Kasumi-1 (cell line): ENCODE measurements at places on chromosomes 6 and 20.
A peak's percentile ranks its signal among the peaks of the same experiment; 100 is the strongest.

GRCh38 chr6:44737829-44738528, 350.5 kb downstream of the CDC5L start:
- no peak for DNase-seq

GRCh38 chr6:167860550-167861226, 34.0 kb downstream of the AFDN start:
- no peak for DNase-seq

DNA sequence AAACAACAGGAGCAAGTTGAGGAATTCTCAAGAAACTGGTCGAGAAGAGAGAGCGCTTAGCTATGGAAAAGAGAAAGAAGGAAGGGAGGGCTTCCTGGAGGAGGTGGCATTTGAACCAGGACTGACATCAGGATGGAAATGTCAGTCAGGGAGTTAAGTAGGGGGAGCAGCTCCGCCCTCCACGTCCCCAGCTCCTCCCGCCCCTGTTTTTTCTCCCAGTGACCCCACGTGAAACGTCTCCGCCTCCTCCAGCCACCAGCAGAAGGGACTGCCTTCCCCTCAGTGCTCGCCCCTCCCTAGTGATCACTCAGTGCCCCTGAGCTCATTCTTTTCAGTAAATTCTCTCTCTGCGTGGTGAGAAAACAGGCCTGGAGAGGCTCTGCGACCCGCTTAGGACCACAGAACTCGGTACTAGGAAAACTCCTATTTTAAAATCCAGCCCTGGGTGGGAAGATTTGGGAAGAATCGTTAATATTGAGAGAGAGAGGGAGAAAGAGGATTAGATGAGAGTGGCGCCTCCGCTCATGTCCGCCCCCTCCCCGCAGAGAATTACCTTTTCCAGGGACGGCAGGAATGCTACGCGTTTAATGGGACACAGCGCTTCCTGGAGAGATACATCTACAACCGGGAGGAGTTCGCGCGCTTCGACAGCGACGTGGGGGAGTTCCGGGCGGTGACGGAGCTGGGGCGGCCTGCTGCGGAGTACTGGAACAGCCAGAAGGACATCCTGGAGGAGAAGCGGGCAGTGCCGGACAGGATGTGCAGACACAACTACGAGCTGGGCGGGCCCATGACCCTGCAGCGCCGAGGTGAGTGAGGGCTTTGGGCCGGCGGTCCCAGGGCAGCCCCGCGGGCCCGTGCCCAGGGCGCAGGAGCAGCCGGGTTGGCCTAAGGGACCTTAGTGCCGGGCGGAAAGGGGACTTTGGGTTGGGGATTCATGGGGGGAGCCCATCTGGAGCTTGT, 4.6 kb downstream of the HLA-DPB1 start:
- no peak for DNase-seq

DNA sequence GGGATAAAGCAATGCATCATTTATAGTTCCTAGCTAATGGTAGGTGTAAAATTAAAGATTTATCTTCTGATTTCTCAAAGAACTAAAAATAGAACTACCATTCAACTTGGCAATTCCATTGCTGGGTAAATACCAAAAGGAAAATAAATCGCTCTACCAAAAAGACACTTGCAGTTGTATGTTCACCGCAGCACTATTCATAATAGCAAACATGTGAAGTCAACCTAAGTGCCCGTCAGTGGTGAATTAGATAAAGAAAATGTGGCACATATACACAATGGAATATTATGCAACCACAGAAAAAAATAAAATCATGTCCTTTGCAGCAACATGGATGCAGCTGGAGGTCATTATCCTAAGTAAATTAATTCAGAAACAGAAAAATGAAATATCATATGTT, 279.8 kb upstream of the PRND start:
- DNase-seq = no peak

GRCh38 chr6:160400446-160400845, 52.3 kb downstream of the SLC22A3 start:
- DNase-seq = no peak

DNA sequence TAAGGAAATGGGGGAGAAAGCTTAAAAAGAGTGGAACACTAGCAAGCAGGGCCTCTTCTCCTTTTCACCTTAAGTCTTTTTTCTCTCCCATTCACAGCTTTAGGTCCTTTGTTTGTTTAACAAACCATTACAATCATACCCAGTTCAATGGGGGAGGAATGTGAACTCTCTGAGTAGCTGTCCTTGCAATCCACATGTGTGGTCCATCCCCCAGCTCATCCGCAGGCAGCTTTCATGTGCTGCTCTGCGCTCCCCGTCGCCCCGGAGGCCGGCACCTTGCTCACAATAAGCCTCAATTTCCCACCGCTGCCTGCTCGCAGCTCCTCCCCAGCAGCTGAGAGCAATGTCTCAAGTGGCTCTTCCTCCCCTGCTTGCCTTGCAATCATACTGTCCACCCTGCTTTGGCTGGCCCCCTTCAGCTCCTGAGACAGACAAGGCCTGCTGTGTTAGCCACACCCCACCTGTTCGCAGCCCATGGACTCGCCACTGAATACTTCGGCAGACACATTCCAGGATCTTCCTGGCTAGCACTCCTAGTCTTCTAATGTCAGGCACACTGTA, 49.1 kb downstream of the PLAGL1 start:
- DNase-seq = no peak

- DNase-seq = no peak
Measured at GRCh38 chr20:6954219-6954618, 186.7 kb downstream of the BMP2 start.

- peak; percentile 47 for DNase-seq
Measured at GRCh38 chr6:41039060-41039998, at the start of gene UNC5CL. UNC5CL (minus strand) TSS chr6:41039221; CDS start chr6:41035074, 4,147 bp downstream.

- peak; percentile 2 for DNase-seq
Measured at GRCh38 chr6:105452376-105452775, 49.5 kb upstream of the PREP start.

DNA sequence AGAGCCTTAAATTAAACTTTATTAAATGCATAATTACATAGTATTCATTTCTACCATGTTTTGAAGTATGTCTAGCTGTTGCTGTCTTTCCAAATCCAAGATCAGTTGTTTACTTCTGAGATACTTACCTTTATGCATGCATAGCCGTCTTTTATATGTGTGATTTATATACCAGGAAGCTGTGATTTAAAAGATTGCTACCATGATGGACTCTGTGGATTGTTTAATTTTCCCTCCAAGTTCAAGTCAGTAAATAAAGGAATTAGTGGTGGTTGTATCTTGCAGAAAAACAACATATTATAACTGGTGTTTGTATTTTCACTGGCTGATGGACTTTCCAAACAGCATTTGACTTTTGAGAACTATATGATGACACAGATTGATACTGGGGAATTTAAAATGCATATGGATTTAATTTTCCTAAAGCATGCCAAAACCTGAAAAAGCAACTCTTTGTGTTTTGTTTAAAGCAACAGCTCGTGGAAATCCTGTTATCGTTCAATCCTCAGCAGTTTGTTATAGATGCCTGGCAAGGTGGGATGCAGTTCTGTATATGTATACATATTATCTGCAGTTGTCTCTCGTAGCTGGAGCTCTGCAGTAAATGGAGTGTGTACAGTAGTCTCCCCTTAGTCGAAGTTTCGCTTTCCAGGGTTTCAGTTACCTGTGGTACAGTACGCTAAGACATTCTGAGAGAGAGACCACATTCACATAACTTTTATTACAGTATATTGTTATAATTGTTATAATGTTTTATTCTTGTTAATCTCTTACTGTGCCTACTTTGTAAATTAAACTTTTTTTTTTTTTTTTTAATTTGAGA, 77.1 kb downstream of the CBFA2T2 start:
- no peak for DNase-seq

DNA sequence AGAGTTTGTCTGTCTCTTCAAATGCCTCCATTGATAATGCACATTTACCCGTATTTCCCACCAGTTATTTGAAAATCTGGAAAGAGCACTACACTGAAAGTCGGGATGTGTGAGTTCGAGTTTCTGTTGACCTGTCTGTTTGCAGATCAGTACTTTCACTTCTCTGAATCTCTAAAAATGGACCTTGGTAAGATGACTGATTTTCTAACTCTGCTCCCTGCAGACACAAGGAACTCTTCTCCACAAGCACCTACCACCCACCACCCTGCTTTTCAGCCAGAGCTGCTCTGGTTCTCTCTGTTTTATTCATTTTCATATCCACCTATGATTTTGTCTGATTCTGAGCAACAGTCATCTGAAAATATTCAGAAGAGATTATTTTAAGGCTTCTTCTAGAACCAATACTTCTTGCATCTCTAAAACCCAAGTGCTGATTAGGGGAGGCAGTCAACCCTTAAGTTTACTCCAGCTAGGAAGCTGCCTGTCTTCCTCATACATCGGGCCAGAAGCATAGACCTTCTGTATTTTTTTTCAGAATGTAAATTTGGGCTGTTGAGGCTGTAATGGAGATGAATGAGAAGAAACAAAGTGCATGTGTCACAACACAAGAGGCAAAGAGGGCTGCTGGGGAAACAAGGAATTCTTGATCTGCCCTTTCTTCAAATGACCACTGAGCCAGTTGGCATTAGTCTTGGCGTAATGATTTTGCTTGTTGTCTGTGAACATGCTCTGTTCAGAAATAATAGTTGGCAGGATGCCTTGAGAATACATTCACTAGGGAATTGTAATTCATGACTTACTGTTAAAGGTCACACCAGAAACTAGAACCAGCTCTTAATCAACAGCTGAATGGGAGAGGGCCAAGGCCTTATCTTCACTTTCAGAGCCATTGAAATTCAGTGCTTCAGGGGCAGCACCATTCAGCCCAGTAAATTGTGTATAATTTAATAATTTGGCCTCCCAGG, 85.4 kb upstream of the MYLIP start:
- DNase-seq = no peak

DNA sequence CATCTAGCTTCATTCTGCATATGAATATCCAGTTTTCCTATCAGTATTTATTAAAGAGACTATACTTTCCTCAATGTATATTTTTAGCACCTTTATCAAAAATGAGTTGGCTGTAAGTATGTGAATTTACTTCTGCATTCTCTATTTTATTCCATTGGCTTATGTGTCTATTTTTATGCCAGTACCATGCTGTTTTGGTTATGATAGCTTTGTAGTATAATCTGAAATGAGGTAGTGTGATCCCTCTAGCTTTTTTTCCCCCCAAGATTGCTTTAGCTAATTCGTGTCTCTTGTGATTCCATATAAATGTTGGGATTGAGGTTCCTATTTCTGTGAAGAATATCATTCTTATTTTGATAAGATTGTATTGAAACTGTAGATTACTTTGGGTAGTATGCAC, 469.1 kb upstream of the MAP3K7 start:
- DNase-seq = no peak
